ENCODE measurements at places on chromosomes 12 and 14. TPM values are rescaled to one million over a fixed set of nuclear protein-coding genes. Genes with fewer than 3 reads are reported as not detected.

- no peak for DNase-seq
Observed at GRCh38 chr12:121905746-121906145, 12.6 kb upstream of the CFAP251 start.

The SLC17A8 gene
- polyA plus RNA-seq, result 0.41 TPM

The P2RX4 gene
- 38.3 TPM for polyA plus RNA-seq

The GLI1 gene
- polyA plus RNA-seq, result 31.1 TPM

The PZP gene
- polyA plus RNA-seq, result 0.16 TPM

All from left renal cortex interstitium (tissue), 4 donors.